ENCODE measurements at places on chromosomes 6 and 20.

- DNase-seq: no peak
Measured at GRCh38 chr6:127129251-127129650, 10.8 kb downstream of the RSPO3 start.

DNA sequence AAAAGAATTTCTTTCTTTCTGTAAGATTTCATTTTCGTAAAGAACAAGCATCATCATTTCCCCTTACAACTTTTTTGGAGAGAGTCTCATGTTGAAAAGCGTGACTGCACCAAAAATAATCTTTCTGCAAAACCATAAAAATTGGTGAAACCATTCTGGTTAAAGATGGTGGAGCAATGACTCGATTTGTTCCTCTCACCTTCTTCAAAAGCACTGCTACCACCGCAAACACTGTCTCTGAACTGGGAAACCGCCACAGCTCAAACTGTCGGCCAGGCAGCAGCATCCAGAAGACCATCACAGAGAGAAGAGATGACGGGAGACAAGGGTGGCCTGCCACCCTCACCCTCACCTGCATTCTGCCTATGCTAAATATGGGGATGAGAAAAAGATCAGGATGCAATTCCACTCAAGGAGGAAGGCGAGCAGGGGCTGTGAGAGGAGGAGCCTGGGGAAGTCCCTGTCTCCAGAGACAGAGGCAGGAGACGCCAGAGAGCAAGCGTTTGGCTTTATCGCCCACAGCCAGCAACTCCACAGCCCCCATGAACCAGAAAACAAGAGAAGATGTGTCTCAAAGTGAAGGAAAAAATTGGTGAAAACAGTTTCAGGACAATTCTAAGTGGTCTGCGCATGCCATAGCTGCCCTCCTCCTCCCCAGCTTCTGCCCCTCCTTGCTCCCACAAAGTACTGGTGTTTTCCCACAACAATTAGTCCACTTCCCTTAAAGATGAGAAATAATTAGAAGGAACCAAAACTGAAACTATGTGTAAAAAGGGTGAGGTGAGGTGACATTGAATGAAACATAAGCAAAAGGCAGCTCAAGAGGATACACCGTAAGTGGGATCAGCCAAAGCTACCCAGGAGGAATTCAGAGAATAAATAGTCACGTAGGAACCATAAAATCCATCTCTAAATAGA, 255.5 kb downstream of the KIF16B start:
- DNase-seq: no peak

GRCh38 chr6:105855433-105855832, 230.7 kb upstream of the PRDM1 start:
- DNase-seq: no peak

GRCh38 chr6:89360415-89360999, 8.0 kb upstream of the UBE2J1 start:
- no peak for DNase-seq

DNA sequence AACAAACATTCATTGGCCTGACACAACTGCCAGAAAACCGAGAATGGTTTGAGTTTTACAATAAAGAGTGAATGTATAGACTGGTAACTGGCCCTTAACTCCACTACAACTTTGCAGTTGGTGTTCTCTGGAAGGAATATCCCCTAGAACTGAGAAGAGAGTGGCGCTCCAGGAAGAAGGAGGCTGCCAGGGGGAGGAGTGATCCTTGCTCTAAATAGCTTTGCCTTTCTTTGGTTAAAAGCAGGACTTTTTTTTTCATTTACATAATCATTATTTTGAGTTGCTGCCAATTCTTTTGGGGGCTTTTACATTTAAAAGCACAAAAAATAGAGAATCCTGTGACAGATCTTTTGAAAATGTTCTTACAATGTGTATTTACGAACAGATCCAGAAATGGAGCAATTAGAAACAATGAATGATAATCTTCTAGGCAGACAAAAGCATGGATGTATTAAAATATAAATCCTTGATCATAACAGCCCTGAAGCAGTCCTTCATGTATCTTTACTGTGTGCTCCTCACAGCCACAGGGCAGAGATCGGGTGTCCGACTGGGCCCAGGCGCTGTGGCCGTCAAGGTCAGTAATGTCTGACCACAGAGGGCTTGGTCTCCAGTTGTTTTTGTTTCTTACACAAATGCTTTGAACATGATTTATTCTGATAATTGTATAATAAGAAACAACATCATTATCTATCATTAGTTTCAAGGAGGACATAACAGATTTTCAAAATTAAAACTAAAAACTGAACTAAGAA, 612.2 kb downstream of the HDGFL1 start:
- DNase-seq: no peak

DNA sequence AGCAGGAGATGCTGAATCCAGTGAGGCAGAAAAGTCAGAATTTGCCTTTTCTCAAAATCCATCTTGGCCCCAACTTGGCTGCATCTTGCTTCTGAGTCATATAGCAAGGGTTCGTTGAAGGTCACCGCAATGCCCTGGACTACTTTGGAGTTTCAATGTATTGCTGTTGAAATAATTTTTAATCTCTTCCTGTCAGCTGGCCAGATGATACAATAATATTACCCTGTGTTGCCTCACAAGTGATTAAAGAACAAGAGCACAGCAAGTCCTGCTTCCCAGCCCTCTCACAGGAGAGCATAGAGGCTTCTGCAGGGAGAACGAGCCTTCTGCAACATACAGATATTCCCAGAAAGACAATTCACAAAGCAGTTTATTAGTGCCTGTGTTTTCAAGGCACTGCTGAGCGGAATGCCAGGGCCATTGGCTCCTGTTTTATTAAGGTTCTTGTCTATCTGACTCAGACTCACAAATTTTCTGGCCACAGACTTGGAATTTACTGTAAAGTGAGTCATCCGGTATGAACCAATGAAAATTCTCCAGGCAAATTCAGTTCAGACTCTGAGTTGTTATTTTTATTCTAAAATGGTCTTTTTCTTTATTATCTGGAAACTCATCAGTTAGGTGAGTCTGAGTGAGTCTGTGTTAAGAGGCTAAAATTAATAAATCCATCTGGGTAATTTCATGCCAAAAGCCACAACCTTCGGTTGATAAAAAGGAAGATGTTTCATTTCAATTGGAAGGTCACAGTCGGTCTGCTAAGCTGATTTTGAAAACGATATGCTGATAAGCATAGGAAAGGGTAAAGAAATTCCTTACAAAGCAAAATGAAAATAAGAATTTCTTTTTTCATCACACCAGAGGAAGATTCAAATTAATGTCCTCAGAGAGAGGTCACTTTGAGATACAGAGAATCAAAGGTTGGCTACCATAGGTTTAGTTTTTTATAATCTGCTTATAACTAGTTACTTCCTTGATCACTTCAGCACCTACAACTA, 289.4 kb upstream of the STXBP5 start:
- DNase-seq: peak; percentile 21

DNA sequence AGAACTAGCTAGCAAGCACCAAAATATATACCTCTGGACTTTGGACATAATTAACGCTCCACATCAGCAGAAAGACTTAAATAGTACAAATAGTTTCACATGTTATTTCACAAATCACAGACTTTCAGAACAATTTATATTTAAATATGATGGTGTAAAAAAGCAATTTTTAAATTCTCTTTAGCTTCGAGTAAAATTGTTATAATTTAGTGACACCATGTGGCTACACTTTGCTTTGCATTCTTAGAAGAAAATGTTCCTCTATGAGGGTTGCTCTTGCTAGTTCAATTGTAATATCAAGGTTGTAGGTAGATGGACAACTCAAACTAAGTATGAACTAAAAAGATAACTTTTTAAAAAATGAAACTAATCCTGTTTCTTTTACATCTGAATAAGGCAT, 69.0 kb downstream of the BTBD9 start:
- DNase-seq: no peak

GRCh38 chr20:35264755-35265154, 13.2 kb downstream of the MMP24OS start:
- no peak for DNase-seq

- no peak for DNase-seq
Measured at GRCh38 chr20:54086507-54087039, 16.2 kb upstream of the BCAS1 start.

DNA sequence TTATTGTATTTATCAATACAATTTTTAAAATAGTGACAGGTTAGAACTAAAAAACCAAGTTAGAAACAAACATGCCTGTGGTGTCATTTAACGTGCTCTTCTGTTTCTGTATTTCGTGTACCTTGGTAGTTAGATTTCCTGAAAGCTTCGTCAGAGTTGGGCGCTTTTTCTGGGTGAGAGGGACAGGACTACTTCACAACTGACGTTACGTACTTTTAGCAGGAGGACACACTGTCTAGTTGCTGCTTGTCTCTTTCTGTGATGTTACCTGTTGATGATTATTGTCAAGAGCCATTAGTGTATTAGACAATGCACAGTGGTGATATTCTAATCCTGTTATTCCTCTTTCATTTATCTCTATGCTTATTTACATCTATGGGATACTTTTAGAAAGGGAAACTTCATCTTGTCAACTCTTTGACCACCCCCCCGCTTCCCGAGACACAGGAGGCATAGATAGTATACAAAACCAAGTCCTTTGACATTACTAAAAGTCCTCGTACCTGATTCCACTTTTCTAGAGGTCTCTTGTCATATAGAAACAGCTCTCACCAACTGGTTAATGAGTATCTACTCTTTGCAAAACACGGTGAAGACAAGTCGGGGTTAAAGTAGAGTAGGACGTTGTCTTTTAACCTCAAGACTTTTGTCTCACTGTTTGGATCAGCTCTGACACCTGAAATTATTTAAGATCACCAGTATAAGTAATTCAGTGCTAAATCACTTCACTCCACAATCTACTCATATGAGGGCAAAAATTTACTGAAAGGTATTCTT, 96.3 kb downstream of the LYRM2 start:
- DNase-seq: no peak

- no peak for DNase-seq
Measured at GRCh38 chr6:15499591-15499990, 163.2 kb downstream of the DTNBP1 start.

- DNase-seq: no peak
Measured at GRCh38 chr6:38110481-38110971, 291.0 kb downstream of the ZFAND3 start.

- DNase-seq: no peak
Measured at GRCh38 chr20:1144401-1145172, 26.2 kb downstream of the PSMF1 start.

DNA sequence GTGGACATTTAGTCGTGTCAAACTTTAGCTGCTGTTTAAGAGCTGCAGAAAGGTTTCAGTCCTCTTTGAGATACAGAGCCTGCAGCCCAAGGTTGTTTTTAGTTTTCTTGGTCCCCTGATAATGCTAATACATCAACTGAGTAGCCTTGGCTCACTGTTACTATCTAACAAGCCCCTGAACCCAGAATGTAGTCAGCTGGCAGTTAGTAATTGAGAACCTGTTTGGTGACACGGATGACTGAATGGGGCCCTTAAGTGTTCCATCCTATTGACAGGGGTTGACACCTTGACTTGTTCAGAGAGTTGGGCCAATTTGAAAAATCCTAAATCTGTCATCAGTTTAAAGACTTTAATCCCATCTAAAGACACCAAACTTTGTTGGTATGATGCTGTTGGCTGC, 2.8 kb downstream of the RTN4IP1 start:
- no peak for DNase-seq

- no peak for DNase-seq
Measured at GRCh38 chr6:5634525-5634924, 372.2 kb downstream of the NRN1 start.

DNA sequence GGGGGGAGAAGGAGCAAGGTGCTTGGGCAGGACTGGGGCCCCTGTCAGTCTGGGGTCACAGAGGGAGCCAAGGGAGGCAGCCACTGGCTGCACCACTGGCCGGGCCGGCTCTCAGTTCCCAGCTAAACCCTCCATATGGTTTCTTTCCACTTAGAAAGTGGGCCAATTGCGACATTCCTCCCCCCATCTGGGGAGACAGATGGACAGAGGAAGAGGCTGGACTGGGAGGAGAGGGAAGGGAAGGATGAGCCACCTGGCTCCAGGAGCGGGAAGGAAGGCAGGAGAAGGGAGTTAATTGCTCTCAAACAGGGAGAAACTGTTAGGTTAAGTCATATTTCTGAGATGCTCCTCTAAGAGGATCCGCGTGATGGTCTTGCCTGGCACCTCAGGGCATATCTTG, 82.2 kb downstream of the GRM4 start:
- no peak for DNase-seq

GRCh38 chr6:35154262-35154661, 13.1 kb upstream of the TCP11 start:
- DNase-seq: no peak

GRCh38 chr20:11582060-11582459, 335.6 kb upstream of the BTBD3 start:
- no peak for DNase-seq

GRCh38 chr6:166911248-166911677, 45.1 kb downstream of the RNASET2 start:
- DNase-seq: no peak

DNA sequence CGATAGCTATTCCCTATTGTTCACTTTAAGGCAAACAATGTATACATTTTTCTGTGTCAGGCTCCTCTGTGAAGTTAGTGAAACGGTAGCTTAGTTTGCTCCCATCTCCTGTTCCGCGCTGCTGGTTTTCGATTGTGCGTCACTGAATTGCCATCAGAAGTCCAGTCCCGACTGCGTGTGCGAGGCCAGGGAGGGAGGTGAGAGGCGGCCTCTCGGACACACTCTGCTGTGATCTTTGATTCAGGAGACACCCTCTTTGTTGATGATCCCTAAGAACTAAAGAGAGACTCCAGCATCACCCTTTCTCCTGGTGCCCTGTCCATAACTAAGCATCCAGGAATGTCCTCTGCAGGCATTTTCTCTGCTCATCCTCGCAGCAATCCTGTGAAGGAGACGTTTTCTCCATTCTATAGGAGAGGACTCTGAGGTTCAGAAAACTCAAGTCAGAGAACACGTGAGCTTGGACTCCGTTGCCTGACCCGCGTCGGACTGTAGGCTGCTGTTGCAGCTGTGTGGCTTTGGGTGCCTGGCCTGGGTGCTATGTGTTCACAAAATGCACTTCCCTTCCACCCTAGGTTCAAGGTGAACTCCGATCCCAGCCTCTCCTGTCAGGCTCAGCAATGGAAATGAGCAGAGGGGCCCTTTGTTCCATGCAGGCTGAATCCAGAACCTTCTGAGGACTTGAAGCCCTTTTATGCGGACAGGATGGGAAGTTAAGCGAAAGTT, 24.1 kb upstream of the UNC93A start:
- no peak for DNase-seq

- DNase-seq: no peak
Measured at GRCh38 chr6:120534954-120535353, 799.3 kb downstream of the TBC1D32 start.

Data from thoracic aorta (tissue), 2 donors.